ENCODE measurements at places on chromosomes 11 and 22. TPM values are rescaled to one million over a fixed set of nuclear protein-coding genes. Genes with fewer than 3 reads are reported as not detected.

The HPX gene
- not detected for total RNA-seq

The FLRT1 gene
- not detected for total RNA-seq

- DNase-seq = no peak
Measured at GRCh38 chr11:115124786-115125185, 379.4 kb downstream of the CADM1 start.

DNA sequence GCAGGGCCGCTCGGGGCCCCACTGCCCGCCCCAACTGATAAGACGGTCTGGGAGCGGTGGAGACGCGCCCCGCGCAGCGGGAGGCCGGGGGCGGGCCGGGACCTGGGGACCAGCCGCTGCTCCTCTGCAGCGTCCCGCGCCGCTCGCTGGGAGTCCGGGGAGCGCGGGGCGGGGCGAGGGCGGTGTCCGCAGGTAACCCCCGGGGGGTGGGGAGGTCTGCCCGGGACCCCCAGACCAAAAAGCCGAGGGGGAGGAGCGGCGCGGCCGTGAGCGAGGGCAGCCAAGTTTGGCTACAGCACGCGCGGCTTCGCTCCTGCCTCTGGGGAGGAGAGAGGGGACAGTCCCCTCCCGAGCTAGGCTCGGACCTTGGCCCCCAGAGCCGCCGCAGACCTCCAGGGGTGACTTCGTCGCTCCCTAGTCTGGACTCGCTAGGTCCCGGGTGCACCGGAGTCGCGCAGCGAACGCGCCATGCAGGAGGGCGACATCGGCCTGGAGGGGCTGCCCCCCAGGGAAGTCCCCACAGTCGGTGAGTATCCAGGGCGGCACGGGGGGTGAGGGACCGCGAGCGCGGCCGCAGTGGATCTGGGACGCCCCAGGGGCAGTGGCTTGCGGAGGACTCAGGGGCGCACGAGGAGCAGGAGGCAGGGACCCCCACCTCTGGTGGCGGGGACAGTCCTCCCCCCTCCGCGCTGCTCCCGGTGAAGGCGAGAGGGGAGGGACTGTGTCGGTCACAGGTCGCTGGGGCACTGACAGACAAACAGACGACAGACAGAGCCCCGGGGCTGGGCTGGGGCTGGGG is 92.3 kb upstream of the ANO1 start:
- no peak for DNase-seq

- peak; percentile 97 for DNase-seq
Measured at GRCh38 chr11:9613830-9614762, 40.6 kb downstream of the WEE1 start.

GRCh38 chr11:99601179-99601578 is 580.4 kb downstream of the CNTN5 start:
- DNase-seq = no peak

DNA sequence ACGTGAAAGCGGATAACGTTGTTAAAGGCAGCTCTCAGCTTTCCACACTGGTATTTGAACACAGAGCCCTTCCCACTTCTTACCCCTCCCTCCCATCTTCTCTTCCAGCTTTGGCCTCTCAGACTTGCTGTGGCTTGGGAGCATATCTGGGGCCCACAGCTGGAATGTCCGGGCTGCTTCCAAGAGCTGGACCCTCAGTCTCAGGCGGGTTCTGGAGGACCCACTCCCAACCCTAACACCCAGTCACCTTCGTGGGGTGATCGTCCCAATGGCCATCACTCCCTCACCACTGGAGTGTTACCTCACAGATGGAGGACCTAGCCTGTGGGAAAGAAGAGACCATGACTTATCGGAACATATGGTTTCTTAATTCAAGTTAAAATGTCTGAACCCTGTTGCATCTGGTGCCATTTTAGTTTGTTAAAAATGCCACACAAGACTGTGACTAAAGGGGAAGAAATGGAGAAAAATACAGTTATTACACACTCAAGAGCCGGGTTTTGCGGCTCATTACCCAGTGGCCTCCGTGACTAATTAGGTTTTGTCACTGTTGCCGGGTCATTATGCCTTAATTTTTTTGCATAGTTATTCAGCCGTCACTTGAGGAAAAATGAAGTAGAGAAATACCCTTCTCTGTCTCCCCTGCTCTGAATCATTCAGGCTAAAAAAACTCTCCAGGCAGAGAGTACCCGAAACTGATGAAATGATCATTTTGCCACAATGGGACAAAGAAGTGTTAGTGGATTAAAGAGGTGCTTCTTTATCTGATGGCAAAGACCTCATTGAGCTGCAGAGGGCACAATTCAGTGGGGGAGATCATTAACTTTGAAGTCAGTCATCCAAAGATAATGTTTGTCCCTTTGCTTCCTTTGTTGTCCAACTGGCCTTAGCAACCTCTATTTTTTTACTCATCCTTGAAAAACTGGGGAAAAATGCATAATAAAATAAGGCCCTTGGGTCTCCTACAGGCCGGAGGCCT is 87.2 kb upstream of the HTATIP2 start:
- DNase-seq = no peak

GRCh38 chr22:50434849-50435248 is 40.0 kb downstream of the SBF1 start:
- no peak for DNase-seq

DNA sequence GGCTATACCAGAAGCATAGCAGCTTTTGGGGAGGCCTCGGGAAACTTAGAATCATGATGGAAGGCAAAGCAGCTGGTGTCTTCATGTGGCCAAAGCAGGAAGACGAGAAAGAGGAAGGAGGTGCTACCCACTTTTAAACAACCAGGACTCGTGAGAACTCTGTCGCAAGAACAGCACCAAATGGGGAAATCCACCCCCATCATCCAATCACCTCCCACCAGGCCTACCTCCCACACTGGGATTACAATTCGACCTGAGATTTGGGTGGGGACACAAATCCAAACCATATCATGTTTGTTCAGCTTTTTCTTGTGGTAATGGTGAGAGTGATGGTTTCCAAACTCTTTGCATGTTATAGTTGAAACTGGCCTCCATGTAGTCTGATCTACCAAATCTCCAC is 32.5 kb upstream of the OR10D3 start:
- no peak for DNase-seq

GRCh38 chr11:111205632-111206385 is 39.7 kb upstream of the POU2AF2 start:
- no peak for DNase-seq

- peak; percentile 68 for DNase-seq
Measured at GRCh38 chr11:30282289-30282631, 40.6 kb upstream of the ARL14EP start.

GRCh38 chr11:70230151-70230839 is 27.2 kb downstream of the FADD start:
- DNase-seq = no peak

DNA sequence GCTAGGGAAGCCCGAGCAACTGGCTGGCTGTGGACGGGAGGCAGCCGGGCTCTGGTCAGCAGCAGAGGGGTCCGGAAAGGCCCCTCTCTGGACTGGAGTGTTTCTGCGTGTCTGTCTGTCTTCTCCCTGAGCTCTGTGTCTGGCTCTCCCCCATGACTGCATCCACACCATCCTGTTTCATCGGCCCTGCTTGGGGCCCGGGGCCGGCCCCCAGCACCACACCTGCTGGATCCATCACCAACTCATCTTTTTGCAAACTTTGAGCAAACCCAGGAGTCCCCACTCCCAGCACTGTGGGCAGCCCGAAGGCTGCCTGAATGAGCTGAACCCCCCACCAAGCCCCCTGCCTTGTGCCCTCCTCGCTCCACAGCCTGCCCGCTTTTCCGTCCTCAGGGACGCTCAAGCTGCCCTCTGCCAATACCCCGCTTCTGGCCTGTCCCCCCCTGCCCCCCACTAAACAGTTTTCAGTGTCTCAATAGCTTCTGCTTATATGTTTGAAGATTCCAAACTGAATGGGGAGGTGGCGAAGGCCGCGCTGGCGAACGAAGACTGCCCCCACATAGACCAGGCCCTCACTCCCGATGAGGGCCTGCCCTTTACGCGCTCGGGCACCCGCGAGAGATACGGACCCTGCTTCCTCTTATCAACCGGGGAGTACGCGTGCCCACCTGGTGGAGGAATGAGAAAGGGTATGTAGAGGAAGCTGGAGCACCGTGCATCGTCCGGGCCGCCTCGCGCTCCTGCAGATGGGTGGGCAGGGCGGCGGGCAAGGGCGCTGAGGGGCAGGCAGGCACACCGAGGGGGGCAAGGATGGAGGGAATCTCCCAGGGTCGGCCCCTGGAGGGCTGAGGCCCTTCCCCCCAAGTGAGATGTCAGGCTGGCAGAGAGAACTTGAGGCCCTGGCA is 44.6 kb downstream of the KCNC1 start:
- no peak for DNase-seq

- DNase-seq = no peak
Measured at GRCh38 chr11:78993802-78994430, 419.3 kb upstream of the NARS2 start.

- peak; percentile 93 for DNase-seq
Measured at GRCh38 chr11:33257897-33258630, 883 bp downstream of the HIPK3 start.
